ENCODE measurements at places on chromosomes 2 and 18. TPM values are rescaled to one million over a fixed set of nuclear protein-coding genes. Genes with fewer than 3 reads are reported as not detected.

Gene MTIF2
- total RNA-seq: 24.7 TPM

Gene CREG2
- total RNA-seq: not detected

Gene TRIM54
- not detected for total RNA-seq

Gene SCN9A
- 6.8 TPM for total RNA-seq

Gene CHRNA1
- 0.57 TPM for total RNA-seq

Gene CDCA7
- 5.1 TPM for total RNA-seq

Gene L3MBTL4
- 0.59 TPM for total RNA-seq

Gene CD302
- 19.3 TPM for total RNA-seq

Gene ALK
- total RNA-seq: not detected

Gene CXCR4
- not detected for total RNA-seq

GRCh38 chr2:148300544-148300943 is 279.7 kb downstream of the MBD5 start:
- H3K27me3 ChIP-seq: no peaks in the 10 kb centered on the region
- no peak overlapping the region for H3K27ac ChIP-seq
- peaks cover 3% of the 10 kb centered on the region for H3K36me3 ChIP-seq
- no peak for DNase-seq
- peaks cover 16% of the 10 kb centered on the region for H3K4me1 ChIP-seq
- H3K4me3 ChIP-seq: no peak overlapping the region

DNA sequence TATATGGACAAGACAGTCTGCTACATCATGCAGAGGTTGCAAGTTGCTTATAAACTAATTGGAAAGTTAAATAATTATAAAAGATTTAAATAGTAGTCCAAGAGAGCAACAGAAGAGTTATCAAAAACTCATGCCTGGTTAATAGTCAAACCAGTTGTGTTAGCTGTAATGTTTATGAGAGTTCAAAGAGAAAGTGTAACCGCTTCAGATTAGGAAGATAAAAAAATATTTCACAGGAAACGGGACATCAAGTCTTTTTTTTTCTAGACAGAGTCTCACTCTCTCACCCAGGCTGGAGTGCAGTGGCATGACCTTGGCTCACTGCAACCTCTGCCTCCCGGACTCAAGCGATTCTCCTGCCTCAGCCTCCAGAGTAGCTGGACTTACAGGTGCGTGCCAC is 34.6 kb upstream of the RNF125 start:
- DNase-seq: no peak
- no peaks in the 10 kb centered on the region for H3K4me1 ChIP-seq
- no peak overlapping the region for H3K27ac ChIP-seq
- H3K36me3 ChIP-seq: no peaks in the 10 kb centered on the region

GRCh38 chr2:23636426-23636825 is 251.4 kb downstream of the KLHL29 start:
- no peak overlapping the region for H3K4me3 ChIP-seq
- H3K4me1 ChIP-seq: peaks cover 13% of the 10 kb centered on the region

DNA sequence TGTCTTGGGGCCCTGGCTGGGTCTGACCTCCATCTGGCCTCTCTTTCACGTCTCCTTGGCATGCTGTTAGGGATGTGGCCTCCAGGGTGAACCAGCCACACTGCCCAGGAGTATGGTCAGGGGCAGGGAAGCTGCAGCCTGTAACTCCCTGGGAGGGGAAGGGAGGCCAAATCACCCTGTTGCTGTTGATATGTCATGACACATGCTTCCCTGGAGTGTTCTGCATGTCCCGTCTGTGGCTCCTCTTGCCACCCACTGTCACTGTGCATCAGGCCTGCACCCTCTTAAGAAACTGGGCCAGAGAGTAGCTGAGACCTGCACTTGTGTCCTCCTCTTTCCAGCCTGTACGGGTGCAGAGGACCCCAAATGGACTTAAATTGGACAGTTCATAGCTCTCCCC is 221.3 kb downstream of the FHOD3 start:
- no peaks in the 10 kb centered on the region for H3K36me3 ChIP-seq
- H3K4me1 ChIP-seq: no peaks in the 10 kb centered on the region
- no peak overlapping the region for H3K27ac ChIP-seq
- H3K4me3 ChIP-seq: no peak overlapping the region
- no peaks in the 10 kb centered on the region for H3K27me3 ChIP-seq
- DNase-seq: no peak

- H3K4me3 ChIP-seq: no peak overlapping the region
Observed at GRCh38 chr2:201203916-201204654, 21.1 kb downstream of the CASP10 start.

GRCh38 chr2:73899801-73900336 is 7.1 kb downstream of the ACTG2 start:
- H3K4me3 ChIP-seq: no peak overlapping the region
- no peak overlapping the region for H3K27ac ChIP-seq
- DNase-seq: peak; percentile 66
- H3K4me1 ChIP-seq: peaks cover 43% of the 10 kb centered on the region
- H3K27me3 ChIP-seq: no peaks in the 10 kb centered on the region
- peaks cover 20% of the 10 kb centered on the region for H3K36me3 ChIP-seq

- peaks cover 49% of the 10 kb centered on the region for H3K36me3 ChIP-seq
- H3K4me1 ChIP-seq: peaks cover 25% of the 10 kb centered on the region
- H3K4me3 ChIP-seq: no peak overlapping the region
Observed at GRCh38 chr2:28905533-28905932, 11.1 kb downstream of the WDR43 start.

GRCh38 chr2:150473767-150474166 is 13.7 kb downstream of the RND3 start:
- no peak overlapping the region for H3K4me3 ChIP-seq
- H3K27ac ChIP-seq: peak overlapping the region; percentile 65
- H3K27me3 ChIP-seq: no peaks in the 10 kb centered on the region
- peaks cover 68% of the 10 kb centered on the region for H3K36me3 ChIP-seq
- DNase-seq: no peak

- no peak overlapping the region for H3K4me3 ChIP-seq
- no peak overlapping the region for H3K27ac ChIP-seq
- H3K4me1 ChIP-seq: peaks cover 42% of the 10 kb centered on the region
Observed at GRCh38 chr18:58546552-58546951, 82.3 kb downstream of the ALPK2 start.

- H3K27me3 ChIP-seq: peaks cover 5% of the 10 kb centered on the region
- no peak overlapping the region for H3K4me3 ChIP-seq
- H3K4me1 ChIP-seq: peaks cover 3% of the 10 kb centered on the region
- no peak for DNase-seq
- H3K36me3 ChIP-seq: no peaks in the 10 kb centered on the region
Observed at GRCh38 chr2:6780765-6781274, 84.9 kb downstream of the CMPK2 start.

DNA sequence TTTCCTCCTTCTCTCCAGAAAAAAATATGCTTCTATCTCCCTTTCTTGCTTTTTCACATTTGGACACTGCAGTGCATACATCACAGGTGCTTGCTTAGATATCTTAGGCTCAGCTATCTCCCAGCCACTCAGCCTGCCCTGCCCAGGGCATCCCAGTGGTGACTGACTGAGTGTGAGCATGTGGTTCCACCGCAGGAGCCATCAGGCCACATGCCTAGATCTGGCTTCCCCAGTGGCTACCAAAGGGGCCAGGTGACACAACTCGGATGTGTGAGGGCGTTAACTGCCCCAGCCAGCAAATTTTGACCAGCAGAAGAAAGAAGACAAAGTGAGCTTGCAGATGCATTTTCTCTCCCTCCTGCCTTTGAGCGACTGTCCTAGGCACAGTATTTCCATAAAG is 25.5 kb downstream of the SP5 start:
- peaks cover 14% of the 10 kb centered on the region for H3K27me3 ChIP-seq
- DNase-seq: no peak
- H3K4me3 ChIP-seq: no peak overlapping the region
- H3K36me3 ChIP-seq: no peaks in the 10 kb centered on the region
- H3K4me1 ChIP-seq: peaks cover 11% of the 10 kb centered on the region
- H3K27ac ChIP-seq: no peak overlapping the region

- H3K27ac ChIP-seq: no peak overlapping the region
- no peaks in the 10 kb centered on the region for H3K36me3 ChIP-seq
- DNase-seq: peak; percentile 74
Observed at GRCh38 chr2:129754831-129755230, 224.6 kb upstream of the RAB6C start.

DNA sequence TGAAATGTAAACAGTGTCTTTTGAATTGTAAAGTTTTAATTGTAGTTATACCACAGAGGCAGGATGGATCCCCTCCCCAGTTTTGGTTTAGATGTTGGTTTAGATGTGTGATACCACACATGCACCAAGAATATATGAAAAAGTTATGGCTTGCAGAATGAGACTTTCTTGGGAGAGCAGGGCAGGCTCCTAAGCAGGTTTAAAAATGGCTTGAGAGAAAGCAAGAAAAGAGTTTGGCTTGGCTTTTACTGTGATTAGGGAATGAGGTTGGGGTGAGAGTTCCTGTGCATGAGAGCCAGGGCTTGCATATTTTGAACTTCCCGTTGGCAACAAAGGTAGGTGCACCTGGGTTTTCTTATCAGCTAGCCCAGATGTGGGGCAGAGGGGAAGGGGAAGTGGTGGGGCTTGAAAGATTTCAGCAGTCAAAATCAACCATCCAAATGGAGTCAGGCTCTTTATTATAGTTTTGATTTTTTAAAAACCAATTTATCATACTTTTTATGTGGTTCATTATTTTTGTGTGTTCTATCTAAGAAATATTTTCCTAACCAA is 246.9 kb downstream of the MTX2 start:
- H3K27ac ChIP-seq: no peak overlapping the region
- H3K4me1 ChIP-seq: no peaks in the 10 kb centered on the region
- H3K36me3 ChIP-seq: no peaks in the 10 kb centered on the region
- no peak overlapping the region for H3K4me3 ChIP-seq
- no peak for DNase-seq

DNA sequence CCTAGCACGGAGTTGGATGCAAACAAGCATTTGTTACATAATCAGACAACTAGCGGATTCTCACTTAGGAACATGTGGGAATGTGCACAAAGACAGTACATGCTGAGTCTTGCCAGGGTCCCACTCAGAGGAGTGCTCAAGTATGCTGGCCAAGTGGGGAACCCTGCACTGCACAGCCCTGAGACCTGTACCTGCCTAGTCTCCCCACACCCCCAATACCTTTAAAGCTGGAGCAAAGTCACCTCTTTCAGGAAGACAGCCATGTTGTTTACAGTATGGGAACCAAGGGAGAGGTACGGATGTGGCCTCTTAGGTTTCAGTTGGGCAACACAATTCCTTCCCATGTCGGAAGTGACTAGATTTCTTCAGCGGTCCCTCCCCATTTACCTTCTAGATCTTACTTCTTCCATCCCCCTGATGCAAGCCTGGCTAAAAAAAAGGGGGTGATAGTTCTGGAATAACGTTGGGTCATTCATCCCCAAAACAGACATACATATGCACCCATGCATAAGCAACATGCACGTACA is 10.7 kb downstream of the CXCR1 start:
- no peaks in the 10 kb centered on the region for H3K36me3 ChIP-seq
- no peak overlapping the region for H3K27ac ChIP-seq
- H3K4me1 ChIP-seq: no peaks in the 10 kb centered on the region
- no peak overlapping the region for H3K4me3 ChIP-seq
- no peak for DNase-seq

DNA sequence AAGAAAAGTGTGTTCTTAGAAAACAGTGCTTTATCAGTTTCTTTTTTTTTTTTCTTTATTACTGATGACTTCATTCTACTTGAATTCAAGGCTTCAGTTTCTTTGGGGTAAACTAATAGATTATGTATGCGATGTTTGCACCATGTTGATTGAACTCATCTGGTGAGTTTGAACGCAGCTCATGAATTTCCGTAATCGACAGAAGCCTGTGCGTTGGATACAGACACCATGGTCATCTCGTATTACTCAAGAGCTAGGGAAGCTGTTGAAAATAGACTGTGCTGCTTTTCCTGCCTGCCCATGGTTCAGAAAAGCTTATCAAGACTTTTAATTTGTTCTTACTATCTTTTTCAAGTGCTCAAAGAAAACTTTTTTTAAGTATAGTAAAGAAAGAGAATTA is 185.5 kb upstream of the NRP2 start:
- no peak overlapping the region for H3K27ac ChIP-seq
- no peaks in the 10 kb centered on the region for H3K27me3 ChIP-seq
- DNase-seq: no peak
- no peak overlapping the region for H3K4me3 ChIP-seq
- H3K36me3 ChIP-seq: peaks cover 4% of the 10 kb centered on the region

DNA sequence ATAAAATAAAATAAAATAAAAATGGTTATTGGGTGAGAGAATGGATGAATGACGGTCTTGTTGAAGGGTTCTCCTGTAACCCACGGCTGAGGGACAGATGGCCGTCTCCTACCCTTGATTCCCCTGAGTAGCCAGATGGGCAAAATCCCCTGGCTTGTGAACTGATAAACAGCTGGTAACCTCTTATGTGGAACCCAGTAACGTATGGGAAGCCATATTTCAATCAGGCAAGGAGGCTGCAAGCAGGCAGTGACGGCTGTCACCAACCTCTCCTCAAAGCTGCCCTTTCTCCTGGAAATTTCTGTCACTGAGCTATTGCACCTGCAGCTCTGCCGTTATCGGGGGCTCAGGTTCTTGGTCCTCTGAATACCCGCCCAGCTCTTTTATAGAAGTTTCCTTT is 165.3 kb upstream of the SMAD2 start:
- DNase-seq: no peak
- no peaks in the 10 kb centered on the region for H3K36me3 ChIP-seq
- peaks cover 68% of the 10 kb centered on the region for H3K27me3 ChIP-seq
- H3K4me3 ChIP-seq: no peak overlapping the region
- no peaks in the 10 kb centered on the region for H3K4me1 ChIP-seq
- H3K27ac ChIP-seq: no peak overlapping the region

- no peak overlapping the region for H3K4me3 ChIP-seq
- H3K36me3 ChIP-seq: no peaks in the 10 kb centered on the region
- H3K27ac ChIP-seq: no peak overlapping the region
- peaks cover 25% of the 10 kb centered on the region for H3K27me3 ChIP-seq
Observed at GRCh38 chr2:47592381-47592780, 189.4 kb downstream of the MSH2 start.

GRCh38 chr2:181258720-181259119 is 198.5 kb upstream of the ITGA4 start:
- H3K4me1 ChIP-seq: no peaks in the 10 kb centered on the region
- no peak overlapping the region for H3K4me3 ChIP-seq
- DNase-seq: no peak
- H3K27me3 ChIP-seq: no peaks in the 10 kb centered on the region
- H3K36me3 ChIP-seq: no peaks in the 10 kb centered on the region
- H3K27ac ChIP-seq: no peak overlapping the region

GRCh38 chr18:69558052-69558451 is 157.4 kb downstream of the DOK6 start:
- no peak for DNase-seq
- peaks cover 2% of the 10 kb centered on the region for H3K27me3 ChIP-seq
- no peaks in the 10 kb centered on the region for H3K4me1 ChIP-seq
- H3K27ac ChIP-seq: no peak overlapping the region
- H3K36me3 ChIP-seq: no peaks in the 10 kb centered on the region
- no peak overlapping the region for H3K4me3 ChIP-seq

DNA sequence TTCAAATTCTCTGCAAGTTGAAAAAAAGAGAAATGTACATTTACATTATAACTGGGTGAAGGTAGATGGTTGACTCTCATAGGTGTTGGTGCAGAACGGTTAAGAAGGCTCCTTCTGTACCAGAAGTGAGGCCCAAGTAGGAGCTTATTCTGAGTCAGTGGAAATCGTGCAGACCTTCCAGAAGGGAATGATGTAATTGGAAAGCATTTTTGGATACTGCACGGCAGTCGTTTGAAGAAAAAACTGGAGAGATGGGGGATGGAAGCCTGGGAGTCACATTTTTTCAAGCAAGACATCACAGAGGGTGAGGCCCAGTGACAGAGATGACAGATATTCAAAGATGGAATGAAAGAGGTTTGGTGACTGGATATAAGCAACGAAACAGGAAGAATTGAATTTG is 39.4 kb downstream of the HRH4 start:
- H3K36me3 ChIP-seq: no peaks in the 10 kb centered on the region
- peaks cover 10% of the 10 kb centered on the region for H3K27me3 ChIP-seq
- H3K4me3 ChIP-seq: no peak overlapping the region
- no peak overlapping the region for H3K27ac ChIP-seq
- H3K4me1 ChIP-seq: no peaks in the 10 kb centered on the region

Data from osteocyte (in vitro differentiated cells).